HS-27A (cell line): ENCODE measurements at places on chromosomes 7 and 10.

- DNase-seq: no peak
Measured at GRCh38 chr10:95635319-95635733, 21.2 kb downstream of the ALDH18A1 start.

DNA sequence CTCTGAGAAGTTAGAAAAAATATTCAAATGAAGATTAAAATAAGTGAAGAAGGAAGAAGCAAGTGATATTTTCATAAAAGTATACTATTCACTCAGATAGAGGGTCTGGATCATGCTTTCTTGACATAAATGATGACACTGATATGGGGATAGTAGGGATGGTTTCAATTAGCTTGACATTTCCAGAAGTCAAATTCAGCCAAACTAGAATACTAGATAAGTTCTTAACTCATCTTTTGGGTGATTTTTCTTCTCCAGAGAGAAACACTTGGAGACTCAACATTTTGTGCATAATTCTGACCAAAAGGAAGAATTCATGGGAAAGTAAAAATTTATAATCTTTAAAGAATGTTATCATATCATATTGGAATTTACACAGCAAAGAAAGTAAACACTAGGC, 152.0 kb upstream of the LRGUK start:
- DNase-seq: no peak

DNA sequence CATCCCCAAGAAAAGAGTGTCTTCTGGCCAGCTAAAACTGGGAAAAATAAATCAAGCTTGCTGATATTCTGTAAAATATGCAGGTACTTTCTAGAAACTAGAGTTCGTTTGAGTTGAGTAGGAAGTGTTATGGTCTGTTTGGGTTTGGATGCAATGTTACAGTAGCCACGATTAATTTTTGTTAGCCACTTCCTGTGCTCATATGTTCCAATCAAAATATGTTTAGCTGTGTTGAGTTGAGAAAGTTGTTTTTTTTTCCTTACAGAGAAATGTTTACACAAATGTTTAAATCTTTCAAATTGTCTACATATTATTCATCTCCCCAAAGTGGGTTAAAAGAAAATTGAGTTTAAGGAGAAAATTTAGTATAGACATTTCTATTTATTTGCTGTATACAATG, 11.3 kb upstream of the LAMB1 start:
- no peak for DNase-seq

DNA sequence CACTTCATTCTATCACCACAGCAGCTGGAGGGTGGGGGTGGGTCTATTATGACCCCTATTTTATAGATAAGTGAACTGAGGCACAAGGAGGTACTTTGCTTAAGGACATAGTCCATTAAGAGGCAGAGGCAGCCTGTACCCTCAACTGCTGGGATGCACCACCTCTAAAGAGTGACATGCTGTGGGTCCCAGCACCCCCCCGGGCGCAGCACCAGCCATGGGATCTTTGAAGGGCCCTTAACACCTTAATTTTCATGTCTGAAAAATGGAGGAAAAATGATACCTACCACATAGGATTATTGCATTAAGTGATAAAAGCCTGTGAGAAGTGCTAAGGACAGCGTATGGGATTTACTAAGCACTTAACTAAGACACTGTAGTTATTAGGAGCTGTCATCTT, 15.4 kb downstream of the ADCYAP1R1 start:
- DNase-seq: no peak

DNA sequence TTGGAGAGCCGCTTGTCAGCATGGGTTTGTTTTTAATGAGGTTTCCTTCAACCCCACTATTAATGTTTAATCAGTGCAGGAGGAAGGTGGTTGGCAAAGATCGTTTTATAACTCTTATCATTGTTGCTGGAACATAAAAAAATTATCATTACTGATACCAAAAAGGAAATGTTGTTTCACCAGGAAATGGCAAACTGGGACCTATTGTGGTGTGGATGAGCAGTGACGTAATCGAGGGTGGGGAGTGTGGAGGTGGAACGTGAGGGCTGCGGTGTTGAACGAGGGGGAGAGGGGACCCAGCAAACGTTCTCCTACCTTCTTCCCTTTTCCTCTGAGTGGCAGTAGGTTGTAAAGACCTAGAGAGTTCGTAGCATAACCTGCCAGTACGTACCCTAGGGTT, 71.9 kb upstream of the TOMM7 start:
- DNase-seq: no peak

DNA sequence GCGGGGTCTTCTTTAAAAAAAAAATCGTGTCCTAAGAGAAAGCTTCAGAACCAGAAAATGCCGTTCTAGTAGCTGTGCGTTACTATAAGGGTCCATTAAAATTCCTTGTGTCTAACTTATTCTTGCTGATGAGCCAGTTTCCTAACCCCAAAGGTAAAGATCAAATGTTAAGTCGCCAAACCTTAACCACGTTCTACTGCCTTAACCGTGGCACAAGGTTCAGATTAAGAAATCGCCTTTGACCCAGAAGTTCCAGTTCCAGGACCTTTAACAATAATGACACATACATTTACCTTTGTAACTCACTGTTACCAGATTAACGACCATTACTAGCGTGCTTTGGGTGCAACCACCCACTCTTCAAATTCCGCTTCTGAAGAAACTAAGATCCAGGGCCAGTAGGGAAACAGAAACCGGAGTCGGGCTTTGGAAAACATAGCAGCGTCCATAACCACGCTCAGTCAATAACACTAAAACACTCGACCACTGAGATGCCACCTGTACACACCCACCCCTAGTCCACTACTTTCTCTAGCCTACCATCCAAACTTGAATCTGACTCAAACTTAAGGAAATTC, 620 bp downstream of the BET1 start:
- no peak for DNase-seq

- DNase-seq: no peak
Measured at GRCh38 chr10:126373972-126374371, 14.3 kb downstream of the ADAM12 start.

- no peak for DNase-seq
Measured at GRCh38 chr10:4024516-4025245, 239.7 kb upstream of the KLF6 start.

DNA sequence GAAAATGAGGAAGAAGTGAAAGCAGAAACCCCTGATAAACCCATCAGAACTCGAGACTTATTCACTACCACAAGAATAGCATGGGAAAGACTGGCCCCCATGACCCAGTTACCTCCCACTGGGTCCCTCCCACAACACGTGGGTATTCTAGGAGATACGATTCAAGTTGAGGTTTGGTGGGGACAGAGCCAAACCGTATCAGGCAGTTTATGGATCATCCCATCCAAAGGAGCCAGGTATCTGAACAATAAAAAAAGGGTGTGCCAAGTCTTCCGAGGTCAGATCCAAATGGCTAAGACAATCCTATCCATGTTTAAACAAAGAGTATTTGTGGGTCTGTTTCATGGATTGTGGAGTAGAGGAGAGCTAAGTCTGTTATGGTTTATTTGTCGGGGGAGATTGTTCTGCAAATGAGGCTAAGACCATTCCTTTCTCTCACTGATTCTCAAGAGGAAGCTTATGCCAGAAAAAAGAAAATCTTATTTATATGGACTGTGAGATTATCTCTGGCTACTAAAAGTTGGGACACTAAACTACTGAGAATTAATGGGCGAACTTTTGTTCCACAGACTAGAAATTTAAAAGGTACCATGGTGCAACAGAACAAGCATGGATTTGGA, 203.7 kb downstream of the IPMK start:
- no peak for DNase-seq

DNA sequence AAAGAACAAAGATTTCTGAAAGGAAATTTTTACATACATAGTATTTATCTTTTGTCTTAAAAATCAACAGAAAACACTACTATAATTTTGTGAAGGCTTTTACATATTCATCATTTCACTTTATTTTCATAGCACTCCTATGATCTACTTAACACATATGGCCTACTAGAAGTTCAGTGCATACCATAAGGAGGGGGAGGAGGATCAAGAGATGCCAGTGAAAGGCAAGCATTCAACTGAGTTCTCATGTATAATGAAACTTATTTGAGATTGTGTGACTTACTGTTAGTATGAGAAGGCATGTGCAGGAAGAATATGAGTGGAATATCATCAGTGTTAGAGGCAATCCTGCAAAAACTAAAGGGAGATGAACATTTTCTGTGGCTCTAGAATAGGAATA, 10.6 kb downstream of the BRAF start:
- DNase-seq: no peak

- no peak for DNase-seq
Measured at GRCh38 chr10:119705434-119705831, 20.4 kb upstream of the INPP5F start.

- DNase-seq: no peak
Measured at GRCh38 chr10:121268363-121268762, 329.9 kb downstream of the FGFR2 start.

- DNase-seq: no peak
Measured at GRCh38 chr7:100376066-100376465, 2.8 kb downstream of the PILRA start.

DNA sequence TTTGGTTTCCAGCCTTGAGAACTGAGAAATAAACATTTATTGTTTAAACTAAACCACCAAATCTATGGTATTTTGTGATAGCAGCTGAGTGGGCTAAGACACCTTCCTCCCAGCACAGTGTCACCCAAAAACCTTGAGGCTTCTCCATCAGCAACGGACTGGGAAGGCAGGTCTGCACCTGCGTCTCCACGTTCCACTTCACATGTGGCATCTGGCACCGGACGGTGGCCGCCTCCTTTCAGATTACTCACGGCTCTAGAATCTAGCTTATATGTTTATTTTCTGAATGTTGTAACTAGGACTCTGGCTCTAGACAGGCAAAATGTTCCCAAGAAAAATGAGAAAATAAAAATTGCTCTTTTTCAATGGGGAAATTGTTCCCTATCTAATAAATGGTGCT, 201.0 kb downstream of the ADARB2 start:
- DNase-seq: no peak

- no peak for DNase-seq
Measured at GRCh38 chr7:84337429-84337828, 142.8 kb upstream of the SEMA3A start.

GRCh38 chr10:94288361-94289101, 74.2 kb downstream of the NOC3L start:
- no peak for DNase-seq

- DNase-seq: peak; percentile 19
Measured at GRCh38 chr10:26860102-26860442, 686 bp downstream of the ABI1 start.

DNA sequence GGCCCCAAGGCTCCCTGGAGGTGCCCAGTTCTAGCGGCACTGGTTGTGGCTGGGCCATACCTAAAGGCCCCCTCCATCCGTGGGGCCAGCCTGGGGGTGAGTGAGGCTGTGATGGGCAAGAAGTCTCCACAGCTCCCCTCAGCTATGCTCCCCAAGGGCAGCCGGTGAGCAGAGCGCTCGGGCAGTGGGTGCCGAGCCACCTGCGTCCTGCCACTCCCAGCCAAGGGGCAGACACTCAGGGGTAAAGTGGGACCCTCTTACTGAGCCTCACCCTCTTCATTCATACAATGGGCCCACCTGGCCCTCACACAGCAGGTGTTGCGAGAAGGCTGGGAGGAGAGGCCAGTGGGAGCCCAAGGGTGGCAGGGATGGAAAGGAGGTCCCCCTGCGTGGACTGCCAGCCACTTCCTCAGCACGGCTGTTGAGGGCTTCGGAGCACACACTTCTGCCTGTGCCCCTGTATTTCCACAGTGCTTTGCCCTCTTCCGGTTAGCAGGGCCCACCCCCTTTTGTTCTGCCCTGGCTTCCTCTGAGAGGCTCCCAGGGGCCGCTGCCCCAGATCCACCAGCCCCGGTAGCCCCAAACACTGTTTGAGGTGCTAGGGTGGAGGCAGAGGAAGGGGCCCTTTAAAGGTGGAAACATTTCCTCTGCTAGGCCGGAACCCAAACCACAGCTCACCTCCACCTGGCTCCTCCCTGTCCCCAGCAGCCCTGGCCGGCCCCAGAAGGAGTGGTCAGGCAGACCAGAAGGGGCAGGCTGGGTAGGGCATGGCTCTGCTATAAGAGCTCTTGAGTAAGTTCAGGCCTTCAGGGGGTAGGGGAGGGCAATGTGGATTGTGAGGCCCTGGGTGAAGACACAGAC, 16.4 kb upstream of the C10orf105 start:
- DNase-seq: no peak

DNA sequence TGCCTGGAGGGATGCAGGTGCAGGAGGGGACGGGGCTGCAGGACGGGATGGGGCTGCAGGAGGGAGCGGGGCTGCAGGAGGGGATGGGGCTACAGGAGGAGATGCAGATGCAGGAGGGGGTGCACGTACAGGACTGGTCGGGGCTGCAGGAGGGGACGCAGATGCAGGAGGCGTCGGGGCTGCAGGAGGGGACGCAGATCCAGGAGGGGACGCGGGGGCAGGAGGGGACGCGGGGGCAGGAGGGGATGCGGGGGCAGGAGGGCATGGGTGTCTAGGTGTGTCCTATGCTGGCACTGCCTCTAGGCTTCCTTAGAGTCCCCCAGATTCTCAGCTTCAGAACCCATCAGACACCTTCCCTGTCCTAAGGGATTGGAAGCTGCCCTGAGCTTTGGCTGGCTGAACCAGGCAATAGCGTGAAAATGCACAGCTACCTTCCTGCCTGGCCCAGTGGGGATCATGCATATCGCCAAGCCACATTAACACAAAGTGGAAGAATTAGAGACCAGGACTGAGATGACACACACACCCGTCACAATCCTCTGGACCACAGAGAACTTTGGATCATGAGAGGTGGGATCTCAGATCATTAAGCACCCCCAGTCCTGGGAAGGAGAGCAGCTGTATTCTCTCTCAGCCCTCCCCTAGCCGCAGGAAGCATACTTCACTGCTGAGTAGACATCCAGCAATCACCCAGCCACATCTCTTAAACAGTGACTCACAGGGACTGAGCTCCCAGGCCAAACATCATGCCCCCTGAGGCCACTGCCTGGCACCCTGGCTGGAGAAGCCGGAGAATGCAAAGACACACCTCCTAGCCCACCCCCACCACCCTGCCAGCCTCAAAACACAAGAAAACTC, 67.3 kb downstream of the VWA2 start:
- peak; percentile 75 for DNase-seq

- no peak for DNase-seq
Measured at GRCh38 chr10:75223507-75223906, 12.2 kb downstream of the COMTD1 start.

GRCh38 chr7:2471396-2471795, 4.8 kb downstream of the GRIFIN start:
- no peak for DNase-seq

- no peak for DNase-seq
Measured at GRCh38 chr7:41787651-41788350, 84.9 kb upstream of the INHBA start.

GRCh38 chr10:31319602-31320549, 860 bp downstream of the ZEB1 start:
- no peak for DNase-seq

DNA sequence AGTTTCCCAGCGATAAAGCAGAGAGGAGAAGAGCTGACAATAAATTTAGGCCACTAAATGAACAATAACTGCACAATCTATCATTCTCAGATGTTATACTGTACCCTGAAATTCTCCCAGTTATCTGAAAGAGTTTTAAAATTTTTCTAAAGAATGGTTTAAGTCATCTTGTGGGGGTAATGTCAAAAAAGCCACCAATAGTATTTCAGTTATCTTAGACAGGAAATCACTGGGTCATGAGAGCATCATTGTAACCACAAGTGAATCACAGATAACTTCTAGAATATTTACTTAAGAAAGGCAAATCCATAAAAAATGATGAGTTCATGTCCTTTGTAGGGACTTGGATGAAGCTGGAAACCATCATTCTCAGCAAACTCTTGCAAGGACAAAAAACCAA, 147.1 kb downstream of the DNAJB9 start:
- DNase-seq: no peak
